ENCODE measurements at places on chromosomes 3 and 15. TPM values are rescaled to one million over a fixed set of nuclear protein-coding genes. Genes with fewer than 3 reads are reported as not detected.

DNA sequence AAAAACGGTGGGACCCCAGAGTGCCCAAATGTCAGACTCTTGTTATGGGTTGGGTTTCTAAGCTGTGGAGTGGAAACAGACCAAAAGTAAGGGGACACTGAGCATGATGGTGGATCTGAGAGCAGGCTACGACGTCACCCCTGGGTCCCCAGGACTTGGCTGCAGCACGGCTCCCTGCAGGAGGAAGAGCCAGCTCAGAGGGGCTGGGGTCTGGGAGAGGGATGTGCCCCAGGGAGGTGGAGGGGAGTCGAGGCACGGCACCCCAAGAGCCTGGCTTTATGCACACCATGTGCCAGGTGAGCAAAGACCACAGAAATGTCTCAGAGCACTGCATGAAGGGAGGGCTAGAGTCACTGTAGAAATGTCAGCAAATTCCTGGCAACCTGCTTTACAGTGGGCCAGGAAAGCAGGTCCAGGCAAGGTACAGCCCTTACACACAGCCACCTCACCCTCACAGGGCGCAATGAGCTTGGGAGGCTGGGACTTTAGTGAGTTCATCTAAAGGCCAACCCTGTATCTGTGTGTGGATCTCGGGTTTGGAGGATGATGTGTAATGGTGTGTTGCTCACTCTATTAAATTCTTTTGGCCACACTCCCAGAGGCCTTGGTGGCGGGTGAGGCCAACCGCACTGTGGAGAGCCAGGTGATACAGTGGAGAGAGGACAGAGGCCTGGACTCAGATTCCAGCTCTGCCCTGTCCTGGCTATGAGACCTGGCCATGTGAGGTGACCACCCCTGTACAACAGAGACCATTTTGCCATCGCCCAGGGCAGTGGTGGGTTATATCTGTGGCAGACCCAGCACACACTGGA, 14.1 kb downstream of the CTSH start:
- peak; percentile 97 for DNase-seq

DNA sequence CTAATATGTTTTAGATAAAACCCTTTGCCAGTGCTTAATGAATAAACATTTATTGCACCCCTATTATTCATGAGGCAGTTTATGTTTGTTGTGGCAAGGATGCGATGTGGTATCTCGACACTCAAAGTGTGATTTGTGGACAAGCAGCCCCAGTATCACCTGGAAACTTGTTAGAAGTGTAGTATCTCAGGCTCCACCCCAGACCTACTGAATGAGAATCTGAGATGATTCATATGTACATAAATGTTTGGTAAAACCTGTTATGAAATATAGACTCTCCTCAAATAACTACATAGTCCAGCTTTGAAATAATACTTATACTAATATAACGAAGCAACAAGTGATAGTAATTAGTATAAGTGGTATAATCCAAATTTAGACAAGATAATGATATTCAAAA, 914.8 kb downstream of the TUSC7 start:
- no peak for DNase-seq

DNA sequence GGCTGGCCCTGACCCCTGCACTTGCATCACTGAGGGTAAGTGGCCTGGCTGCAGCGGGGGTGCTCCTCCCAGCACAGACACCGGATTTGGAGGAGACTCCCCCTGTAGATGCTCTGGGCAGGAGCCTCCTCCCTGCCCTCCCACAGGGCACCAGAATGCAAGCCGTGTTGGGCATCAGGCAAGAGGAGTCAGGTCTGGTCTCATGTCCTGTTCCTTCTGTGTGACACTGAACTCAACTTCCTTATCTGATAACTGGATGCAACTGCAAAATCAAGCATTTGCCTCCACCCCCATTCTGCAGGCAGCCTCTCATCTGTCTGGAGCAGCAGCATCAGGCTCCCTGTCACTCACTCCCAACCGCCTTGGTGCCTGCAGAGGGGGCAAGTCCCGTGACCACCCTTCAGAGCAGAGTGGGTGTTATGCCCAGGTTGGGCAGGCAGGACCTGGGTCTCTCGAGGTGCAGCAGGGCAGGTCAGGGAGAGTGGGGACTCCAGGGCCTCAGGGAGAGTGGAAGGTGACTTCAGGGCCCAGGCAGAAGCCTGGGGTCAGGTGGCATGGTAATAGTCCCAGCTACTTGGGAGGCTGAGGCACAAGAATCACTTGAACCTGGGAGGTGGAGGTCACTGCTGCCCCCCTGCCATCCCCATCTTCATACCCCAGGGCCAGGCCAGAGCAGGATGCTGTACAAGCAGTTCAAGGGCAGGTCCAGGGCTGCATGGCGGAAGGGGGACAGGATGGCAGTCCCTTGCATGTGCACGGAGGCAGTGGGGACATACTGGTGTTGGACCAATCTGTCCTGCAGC, 10.5 kb upstream of the RPL29 start:
- DNase-seq = no peak

GRCh38 chr3:151395806-151396205, 11.3 kb upstream of the P2RY12 start:
- DNase-seq = peak; percentile 67

DNA sequence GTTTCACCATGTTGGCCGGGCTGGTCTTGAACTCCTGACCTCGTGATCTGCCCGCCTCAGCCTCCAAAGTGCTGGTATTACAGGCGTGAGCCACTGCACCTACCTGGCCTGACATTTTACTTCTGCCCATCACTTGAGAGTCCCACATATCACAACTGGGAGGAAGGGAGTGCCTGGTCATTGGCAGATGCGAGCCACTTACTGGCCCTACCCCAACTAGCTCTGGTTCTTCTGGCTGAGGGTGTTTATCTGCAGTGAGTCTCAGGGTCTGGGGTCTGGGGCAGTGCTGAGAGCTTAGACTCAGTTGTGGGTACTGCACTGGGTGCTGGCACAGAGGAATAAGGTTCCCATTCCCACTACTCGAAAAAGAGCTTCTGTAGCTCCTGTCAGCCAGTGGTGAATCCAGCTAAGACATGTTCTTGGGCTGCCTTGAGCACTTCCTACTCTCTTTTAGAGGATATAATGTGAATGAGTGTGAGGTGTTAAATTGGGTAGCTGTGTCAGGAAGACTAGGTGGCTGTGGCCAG, 30.2 kb downstream of the DAG1 start:
- DNase-seq = no peak

- no peak for DNase-seq
Observed at GRCh38 chr3:41115069-41115468, 84.2 kb upstream of the CTNNB1 start.

DNA sequence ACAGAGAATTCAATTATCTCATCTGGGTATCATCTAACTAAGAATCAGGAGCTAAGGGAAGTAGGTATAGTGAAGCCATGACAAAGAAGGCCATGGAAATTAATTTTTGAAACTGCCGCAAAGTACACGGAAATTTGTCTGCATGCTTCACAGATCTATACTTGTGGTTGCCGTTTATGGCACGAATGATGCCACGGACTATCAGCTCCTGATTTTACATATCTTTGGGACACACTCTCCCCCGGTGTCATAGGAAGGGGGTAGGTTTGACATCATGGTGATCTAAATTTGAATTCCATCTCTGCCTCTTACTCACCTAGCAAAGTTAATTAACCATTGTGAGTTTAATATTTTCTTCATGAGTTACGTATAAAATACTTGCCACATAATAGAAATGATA, 14.0 kb downstream of the ARPP21 start:
- DNase-seq = no peak

- DNase-seq = peak; percentile 61
Observed at GRCh38 chr15:37981775-37982174, 47.3 kb downstream of the TMCO5A start.

DNA sequence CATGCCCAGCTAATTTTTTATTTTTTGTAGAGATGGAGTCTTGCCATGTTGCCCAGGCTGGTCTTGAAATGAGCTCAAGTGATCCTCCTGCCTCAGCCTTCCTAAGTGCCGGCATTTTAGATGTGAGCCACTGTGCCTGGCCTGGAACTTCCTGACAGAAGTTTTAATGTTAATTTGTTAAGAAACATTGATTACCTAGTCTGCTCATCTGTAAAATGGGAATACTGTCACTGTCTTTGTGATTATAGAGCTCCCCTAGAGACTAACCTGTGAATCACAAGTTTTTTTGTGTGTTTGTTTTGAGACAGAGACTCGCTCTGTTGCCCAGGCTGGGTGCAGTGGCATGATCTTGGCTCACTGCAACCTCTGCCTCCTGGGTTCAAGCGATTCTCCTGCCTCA, 4.3 kb upstream of the EIF3J start:
- no peak for DNase-seq

DNA sequence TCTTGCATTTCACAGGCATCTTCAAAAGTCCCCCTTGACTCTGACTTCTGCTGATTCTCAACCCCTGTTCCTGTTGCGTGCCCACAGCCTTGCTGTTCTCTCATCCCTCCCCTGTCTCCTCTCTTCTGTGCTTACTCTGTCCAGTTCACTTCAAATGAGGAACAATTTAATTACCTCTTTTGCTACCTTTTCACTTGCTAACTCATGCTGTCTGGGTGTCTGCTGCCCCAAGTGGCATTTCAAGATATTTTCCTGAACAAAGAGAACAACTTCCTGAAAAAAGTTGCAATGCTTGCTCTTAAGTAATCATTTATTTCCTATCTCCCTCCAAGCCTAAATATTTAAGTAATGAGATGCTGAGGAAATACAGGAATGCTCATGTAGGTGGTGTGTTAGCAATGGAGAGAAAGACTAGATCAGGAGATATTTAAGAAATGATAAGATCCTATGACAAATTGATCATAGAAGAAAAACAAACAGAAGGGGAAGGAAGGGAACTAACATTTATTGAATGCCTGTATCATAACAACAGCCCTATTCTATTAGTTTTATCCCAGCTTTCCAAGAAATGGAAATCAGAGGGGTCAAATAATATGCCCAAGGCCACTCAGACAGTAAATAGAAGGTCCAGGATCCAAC, 42.2 kb downstream of the SV2B start:
- no peak for DNase-seq

DNA sequence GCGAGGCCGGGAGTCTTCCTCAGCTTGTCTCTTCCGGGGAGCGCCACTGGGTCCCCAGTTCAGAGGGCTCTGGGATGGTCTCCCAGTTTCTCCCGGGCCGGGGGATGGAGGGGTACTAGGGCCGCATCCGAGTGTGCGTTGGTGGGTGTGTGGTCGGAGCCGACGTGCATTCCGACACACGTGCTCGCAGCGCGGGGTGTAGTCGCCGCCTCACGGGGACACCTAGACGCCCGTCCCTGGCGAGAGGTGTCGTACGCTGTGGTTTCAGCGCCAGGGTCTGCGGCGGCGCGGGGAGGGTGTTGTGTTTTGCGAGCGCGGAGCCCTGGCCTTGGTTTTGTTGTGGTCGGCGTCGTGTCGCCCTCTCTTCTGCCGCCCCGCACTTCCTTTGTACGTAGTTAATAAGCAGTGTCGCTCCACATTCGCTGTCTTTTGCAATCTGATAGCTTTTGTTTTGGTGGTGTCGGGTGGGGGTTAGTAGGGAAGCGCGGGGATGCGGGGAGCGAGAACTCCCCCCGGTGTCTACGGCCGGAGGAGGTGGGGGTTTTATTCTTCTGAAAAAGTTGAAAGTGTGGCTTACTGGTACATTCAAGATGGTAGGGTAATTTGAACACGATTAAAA, 2.2 kb downstream of the IGF1R start:
- DNase-seq = peak; percentile 55

GRCh38 chr3:45760878-45761711, 35.2 kb downstream of the SLC6A20 start:
- peak; percentile 76 for DNase-seq

GRCh38 chr3:195809796-195810454, 1.8 kb downstream of the MUC4 start:
- DNase-seq = no peak

GRCh38 chr15:89187986-89188514, 33.3 kb downstream of the RLBP1 start:
- no peak for DNase-seq

GRCh38 chr3:196537319-196537984, 22.3 kb upstream of the SMCO1 start:
- DNase-seq = peak; percentile 38

- no peak for DNase-seq
Observed at GRCh38 chr15:36970522-36970921, 129.8 kb downstream of the MEIS2 start.

DNA sequence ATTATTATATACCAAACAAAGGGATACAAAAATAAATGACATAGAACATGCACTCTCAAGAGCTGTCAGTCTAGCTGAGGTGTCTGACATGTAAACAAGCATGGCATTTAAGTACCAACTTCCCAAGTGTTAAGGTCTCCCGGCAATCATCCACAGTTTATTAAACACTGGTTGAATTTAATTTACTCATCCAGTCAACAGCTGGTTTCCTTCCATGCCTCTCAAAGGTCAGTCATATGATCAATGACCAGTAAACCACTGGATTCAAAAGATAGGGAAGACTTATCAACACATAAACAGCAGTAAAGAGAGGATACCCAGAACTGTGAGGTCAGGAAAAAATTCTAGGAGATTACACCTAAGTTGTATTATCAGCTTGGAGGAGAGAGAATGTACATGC, 80.4 kb downstream of the ADAM10 start:
- peak; percentile 39 for DNase-seq

DNA sequence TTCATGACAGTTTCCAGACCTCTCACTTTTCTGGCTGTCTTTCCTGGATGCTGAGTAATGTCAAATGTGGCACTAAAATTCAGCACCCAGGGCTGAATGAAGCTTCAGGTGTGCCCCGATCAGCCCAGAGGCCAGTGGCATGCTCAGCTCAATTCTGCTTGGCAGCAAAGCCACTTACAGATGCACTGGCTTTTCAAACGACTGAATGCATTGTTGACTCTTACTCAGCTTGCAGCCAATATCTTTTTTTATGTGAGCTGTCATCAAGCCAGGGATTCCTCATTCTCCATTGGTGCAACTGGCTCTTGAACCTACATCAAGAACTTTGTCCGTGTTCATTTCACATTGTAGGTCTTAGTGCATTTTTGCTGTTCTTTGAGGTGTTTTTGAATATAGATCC, 60.7 kb downstream of the ZDHHC19 start:
- DNase-seq = no peak

DNA sequence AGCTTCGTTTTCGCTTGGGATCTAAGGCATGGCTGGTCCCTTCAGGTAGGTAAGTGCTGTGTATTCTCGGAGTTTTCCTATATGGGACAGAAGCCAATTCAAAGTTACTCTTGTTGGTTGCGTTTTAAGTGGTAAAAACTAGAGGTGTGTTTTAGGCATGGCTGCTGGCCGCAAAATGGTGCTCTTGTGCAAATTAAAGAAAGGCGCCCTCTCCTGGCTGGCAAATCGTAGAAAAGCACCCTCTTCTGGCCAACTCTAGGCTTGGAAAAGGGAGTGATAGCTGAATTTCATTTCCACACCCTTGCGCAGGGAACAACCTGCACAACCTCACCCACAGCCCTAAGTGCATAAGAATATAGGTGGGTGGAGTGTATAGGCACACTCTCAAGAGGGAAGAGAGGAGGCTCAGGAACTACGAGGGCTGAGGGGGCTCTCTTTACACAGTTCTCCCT, 23.5 kb downstream of the DRD3 start:
- DNase-seq = peak; percentile 32

GRCh38 chr3:21421096-21421495, 329.9 kb downstream of the ZNF385D start:
- no peak for DNase-seq

- no peak for DNase-seq
Observed at GRCh38 chr15:46110755-46111154, 475.9 kb downstream of the SQOR start.

Gene VIPR1
- total RNA-seq = not detected

Gene PYGO1
- 10.1 TPM for total RNA-seq

Gene GOLGA6L7
- not detected for total RNA-seq

Gene NCEH1
- total RNA-seq = 3.1 TPM

Gene CCDC32
- 14.5 TPM for total RNA-seq

Gene TM6SF1
- 2.3 TPM for total RNA-seq

Gene MB21D2
- total RNA-seq = 3.6 TPM

Gene CD86
- not detected for total RNA-seq

Gene LMAN1L
- not detected for total RNA-seq

Gene DAZL
- not detected for total RNA-seq

Gene GPR87
- total RNA-seq = 0.17 TPM

Gene SHC4
- 1.5 TPM for total RNA-seq
